ENCODE measurements at places on chromosomes 11 and 22. TPM values are rescaled to one million over a fixed set of nuclear protein-coding genes. Genes with fewer than 3 reads are reported as not detected.

Gene MRPL21
- 61.8 TPM for total RNA-seq

Gene AHNAK
- 237 TPM for total RNA-seq

Gene TEX12
- total RNA-seq = 0.20 TPM

Gene MUS81
- 96.6 TPM for total RNA-seq

Gene CBLIF
- total RNA-seq = not detected

Gene SESN3
- total RNA-seq = 47.6 TPM

Gene TMEM45B
- total RNA-seq = 0.94 TPM

Gene ALKBH3
- 34.6 TPM for total RNA-seq

Gene DSCAML1
- 0.25 TPM for total RNA-seq

Gene RFPL1
- total RNA-seq = not detected

Gene DMC1
- total RNA-seq = 12.3 TPM

Gene NXPE1
- total RNA-seq = not detected

Gene PKDREJ
- not detected for total RNA-seq

Gene INS
- total RNA-seq = not detected

Gene APOBEC3H
- 46.0 TPM for total RNA-seq

Gene RANBP1
- 234 TPM for total RNA-seq

Gene KRTAP5-9
- total RNA-seq = 0.19 TPM

Gene RIMBP3B
- 1.1 TPM for total RNA-seq

Gene MRGPRX4
- not detected for total RNA-seq

Gene KCNQ1
- total RNA-seq = 20.4 TPM

Gene POU2AF1
- 2.4 TPM for total RNA-seq

Gene SLC22A12
- not detected for total RNA-seq

Gene TMPRSS6
- total RNA-seq = 0.73 TPM

Gene ANGPTL5
- not detected for total RNA-seq

Gene APOBEC3G
- total RNA-seq = 96.4 TPM

Gene PAMR1
- total RNA-seq = not detected

Gene TMEM191B
- 3.5 TPM for total RNA-seq

Gene OR5B12
- total RNA-seq = not detected

Gene TMEM121B
- 0.06 TPM for total RNA-seq

Gene OR6T1
- total RNA-seq = not detected

Gene NEFH
- total RNA-seq = 0.87 TPM

Gene CHRDL2
- not detected for total RNA-seq

Gene MRGPRF
- total RNA-seq = not detected

Gene OR8B12
- total RNA-seq = not detected

Gene OR8G1
- total RNA-seq = not detected

Gene MALAT1
- total RNA-seq = 7,183 TPM

Gene GTF2H1
- 50.6 TPM for total RNA-seq

Gene NNMT
- not detected for total RNA-seq

Measured in activated CD4-positive, alpha-beta T cell treated with anti-CD3 and anti-CD28 coated beads, Interleukin-2, amount 10 ng/mL, durations not matched to agents 7 days and 5 days (primary cell).